ENCODE measurements at places on chromosomes 16 and 17.

DNA sequence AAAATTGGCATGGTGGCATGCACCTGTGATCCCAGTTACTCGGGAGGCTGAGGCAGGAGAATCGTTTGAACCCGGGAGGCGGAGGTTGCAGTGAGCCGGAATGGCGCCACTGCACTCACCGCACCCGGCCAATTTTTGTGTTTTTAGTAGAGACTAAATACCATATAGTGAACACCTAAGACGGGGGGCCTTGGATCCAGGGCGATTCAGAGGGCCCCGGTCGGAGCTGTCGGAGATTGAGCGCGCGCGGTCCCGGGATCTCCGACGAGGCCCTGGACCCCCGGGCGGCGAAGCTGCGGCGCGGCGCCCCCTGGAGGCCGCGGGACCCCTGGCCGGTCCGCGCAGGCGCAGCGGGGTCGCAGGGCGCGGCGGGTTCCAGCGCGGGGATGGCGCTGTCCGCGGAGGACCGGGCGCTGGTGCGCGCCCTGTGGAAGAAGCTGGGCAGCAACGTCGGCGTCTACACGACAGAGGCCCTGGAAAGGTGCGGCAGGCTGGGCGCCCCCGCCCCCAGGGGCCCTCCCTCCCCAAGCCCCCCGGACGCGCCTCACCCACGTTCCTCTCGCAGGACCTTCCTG, at the start of gene HBQ1:
TSS of gene HBQ1 (plus strand) at position 359 of the 575 bp plus-strand sequence. CDS start at position 387, 28 bp downstream.
- peak; percentile 73 for DNase-seq

DNA sequence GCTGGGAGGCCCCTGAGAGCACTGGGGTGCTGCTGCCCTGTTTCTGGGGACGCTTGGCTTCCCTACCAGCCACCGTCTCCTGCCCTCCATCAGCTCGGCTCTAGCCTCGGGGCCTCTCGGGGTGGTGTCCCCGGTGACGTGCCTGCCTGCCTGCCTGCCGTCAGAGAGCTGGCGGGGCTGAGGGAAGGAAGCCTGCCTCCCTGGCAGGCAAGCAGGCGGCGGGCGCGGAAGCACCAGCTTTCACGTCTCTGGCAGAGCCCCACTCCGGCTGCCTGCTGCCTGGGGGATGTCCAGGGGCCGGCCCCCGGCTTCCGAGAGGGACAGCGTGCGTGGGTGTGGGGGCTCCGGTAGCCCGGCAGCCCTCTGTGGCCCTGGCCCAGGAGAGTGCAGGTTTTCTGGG, 9.3 kb downstream of the CENPX start:
- DNase-seq, result no peak

DNA sequence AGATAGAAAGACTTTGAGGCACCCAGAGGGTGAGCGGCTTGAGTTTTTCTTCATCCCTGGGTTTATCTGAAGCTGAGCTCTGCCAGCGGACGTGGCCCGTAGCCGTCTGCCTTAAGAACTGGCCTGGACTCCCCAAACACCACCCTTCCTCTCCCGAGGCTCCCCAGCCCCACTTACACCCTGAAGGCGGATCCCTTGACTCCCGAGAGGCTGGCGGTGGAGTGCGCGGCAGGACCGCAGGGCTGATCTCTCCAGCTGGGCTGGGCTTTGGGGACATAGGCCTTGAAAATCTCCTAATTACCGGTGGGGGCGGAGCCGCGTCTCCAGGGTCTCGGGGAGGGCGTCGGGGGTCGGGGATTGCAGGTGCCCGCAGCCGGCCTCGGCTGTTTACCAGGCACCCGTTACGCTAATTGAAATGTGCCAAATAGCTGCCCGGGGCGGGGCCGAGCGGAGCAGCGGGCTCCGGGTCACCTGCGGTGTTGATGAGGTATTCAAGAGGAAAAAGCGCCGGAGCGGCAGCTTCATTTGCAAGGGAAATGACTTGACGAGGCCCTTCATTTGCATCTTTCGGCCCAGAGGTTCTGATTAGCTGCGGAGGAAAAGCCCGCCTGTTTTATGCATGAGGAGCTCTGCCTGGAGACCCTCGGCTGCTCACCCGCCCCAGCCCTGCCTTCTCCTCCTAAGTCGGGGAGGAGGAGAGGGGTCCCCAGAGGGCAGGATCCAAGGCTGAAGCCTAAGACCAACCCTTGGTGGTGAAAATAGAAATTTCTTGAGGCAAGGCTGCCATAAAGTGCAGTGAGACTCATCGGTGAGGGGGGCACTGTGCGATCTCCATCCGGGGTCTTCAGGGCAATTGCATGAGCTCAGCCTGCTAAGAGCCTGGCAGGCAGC, 100.7 kb downstream of the MGAT5B start:
- peak; percentile 65 for DNase-seq

DNA sequence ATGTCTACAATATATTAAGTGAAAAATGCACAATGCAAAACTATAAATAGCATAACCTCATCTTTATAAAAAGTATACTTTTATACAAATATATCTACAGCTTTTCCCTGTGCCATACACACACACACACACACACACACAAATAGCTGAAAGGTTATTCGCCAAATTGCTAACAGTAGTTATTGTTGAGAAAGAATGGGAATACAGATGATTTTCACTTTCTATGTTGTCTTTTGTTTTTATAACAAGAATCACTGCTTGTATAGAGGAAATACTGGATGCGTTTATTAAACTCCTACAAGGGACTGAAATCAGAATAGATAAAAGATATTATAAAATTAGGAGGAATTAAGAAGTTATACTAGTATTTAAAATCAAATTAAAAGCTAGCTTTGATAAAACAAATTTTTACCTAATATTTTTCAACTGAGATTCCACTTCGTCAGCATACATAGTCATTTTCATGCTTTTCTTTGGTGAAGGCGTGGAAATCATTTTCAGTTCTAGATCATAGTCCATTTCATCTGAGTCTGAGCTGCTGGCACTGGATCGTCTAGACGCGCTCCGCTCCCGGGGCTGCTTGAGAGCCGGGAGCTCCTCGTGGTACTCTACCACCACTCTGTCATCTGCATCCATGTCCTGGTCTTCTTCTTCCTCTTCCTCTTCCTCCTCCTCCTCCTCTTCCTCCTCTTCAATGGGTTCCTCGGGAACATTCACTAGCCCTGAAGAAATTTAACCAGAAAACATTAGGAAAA, 17.0 kb upstream of the ITGAE start:
- DNase-seq, result no peak

DNA sequence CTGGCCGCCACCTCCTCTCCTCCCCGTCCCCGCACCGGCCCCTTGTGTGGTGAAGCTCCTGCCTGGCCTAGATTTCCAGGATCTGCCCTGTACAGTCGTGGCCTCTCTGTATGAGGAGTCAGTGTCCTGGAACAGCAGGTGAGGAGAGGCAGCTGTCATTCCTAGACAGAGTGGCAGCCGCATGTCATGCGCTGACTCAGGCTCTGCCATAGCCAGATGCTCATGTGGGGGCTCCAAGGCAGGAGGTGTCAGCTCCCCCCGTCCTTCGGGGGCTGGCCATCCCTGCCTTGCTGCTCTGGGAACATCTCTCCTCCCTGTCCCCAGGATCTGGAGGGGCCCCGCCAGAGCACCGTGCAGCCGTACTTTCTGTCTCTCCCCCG, 60.4 kb downstream of the BAIAP2 start:
- DNase-seq, result peak; percentile 38

DNA sequence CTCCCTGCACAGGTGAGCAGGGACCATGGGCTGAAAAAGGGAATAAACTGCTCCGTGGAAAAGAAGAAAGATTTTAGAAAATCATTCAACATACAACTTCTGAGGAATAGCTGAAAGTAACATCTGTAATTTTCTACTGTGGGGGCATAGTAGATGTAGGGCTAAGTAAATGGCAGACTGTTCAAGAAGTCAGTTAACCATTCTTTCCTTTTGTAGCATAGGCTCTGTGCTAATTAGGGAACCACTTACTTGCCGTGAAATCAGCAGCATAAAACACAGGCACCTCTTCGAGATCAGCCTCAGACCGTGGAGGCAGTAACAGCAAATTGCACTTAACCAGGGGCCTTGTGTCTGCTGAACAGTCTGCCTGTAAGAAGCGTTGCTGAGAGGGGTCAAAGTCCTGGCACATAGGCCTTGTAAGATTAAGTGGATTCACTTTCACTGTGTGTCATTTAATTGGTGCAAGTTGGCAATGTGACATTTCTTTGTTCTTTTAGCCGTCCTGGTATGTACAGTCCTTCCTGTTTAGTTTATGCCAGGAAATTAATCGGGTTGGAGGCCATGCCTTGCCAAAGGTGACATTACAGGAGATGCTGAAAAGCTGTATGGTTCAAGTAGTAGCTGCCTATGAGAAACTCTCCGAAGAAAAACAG, 10.4 kb downstream of the COG1 start:
- no peak for DNase-seq

DNA sequence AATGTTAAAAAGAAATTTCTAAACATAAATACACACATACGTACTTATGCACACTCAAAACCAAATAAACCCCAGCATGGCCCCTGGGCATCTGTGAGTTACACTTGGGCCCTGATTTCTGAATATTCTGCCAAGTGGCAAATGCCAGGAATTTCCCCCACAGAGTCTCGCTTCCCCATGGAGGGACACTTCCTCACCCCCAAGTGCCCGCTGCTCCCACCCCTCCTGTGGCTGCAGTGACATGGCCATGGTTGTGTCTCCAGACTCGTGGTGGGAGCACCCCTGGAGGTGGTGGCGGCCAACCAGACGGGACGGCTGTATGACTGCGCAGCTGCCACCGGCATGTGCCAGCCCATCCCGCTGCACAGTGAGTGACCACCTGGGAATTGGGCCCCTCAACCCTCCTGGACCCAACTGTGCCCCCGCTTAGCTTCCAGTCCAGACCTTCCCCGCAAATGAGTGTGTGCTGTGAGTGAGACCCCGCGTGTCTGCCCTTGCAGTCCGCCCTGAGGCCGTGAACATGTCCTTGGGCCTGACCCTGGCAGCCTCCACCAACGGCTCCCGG, 4.0 kb downstream of the ITGAD start:
- DNase-seq, result no peak

- no peak for DNase-seq
Observed at GRCh38 chr16:3548445-3548844, 28.8 kb downstream of the NLRC3 start.

DNA sequence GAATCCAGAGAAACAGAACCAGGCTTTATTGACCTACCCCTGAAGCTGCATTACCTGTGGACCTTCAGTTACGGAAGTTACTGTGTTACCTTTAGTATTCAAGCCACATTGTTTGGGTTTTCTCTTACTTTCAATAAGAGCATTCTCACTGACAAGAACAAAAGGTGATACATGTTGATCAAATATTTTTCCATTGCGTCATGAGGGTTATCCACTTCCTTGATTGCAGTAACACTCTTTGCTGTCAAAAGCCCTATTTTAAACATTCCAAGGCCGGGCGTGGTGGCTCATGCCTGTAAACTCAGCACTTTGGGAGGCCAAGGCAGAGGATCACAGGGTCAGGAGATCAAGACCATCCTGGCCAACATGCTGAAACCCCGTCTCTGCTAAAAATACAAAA, 28.6 kb upstream of the PAFAH1B1 start:
- DNase-seq, result no peak

GRCh38 chr16:84414789-84415326, 46.5 kb downstream of the ATP2C2 start:
- no peak for DNase-seq

GRCh38 chr16:87062569-87063442, 254.4 kb downstream of the C16orf95 start:
- DNase-seq, result peak; percentile 83

DNA sequence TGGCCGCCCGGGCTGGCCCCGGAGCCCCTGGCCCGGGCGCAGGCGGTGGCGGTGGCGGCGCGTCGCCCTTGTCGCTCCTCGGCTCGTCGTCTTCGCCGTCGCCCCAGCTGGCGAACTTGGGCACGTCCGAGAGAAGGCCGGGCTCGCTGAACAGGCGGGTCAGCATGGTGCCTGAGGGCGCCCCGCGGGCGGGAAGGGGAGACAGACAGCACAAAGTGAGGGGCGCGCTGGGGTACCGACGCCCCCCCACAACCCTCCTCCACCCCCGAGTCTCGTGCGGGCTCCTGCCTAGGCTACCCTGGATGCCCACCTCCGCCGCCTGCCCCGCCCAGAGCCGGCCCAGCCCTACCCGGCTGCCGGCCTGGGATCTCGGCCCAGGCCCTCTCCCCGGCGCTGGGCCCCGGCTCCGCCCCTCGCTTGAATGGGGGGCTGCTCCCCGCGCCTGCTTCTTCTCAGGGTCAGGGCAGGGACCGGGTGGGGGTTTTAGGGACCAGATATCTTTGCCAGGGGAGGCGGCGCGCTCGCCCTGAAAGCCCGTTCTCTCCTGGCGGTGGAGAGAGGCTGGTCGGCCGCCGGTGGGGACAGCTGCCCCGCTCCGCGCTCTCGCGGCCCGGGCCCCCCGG, 1.2 kb downstream of the NEUROD2 start:
- DNase-seq, result no peak

- DNase-seq, result no peak
Observed at GRCh38 chr16:4938683-4939030, 1.7 kb upstream of the PPL start.

DNA sequence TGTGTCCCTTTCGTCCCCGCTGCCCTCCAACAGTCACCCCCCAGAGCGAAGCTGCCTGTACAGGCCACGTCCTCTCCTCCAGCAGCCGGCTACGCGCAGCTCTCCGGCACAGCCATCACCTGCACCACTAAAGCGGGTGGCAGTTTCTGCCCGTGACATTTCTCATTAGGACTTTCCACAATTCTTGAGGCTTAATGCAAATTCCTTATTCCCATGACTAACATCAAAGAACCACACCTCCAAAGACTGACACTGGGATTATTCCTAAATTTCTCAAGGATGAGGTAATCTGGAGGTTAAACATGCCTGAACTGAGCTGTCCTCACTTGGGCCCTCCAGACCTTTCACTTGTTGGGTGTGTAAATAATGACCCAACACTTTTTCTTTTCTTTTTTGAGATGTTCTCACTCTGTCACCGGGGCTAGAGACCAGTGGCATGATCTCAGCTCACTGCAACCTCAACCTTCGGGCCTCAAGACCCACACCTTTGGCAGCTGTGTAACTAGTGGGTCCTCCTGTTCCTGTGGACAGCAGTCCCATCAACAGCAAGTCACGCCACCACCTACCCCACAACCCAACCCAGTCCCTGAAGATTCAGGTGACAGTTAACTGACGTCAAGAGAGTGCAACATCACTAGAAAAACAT, 11.7 kb downstream of the ANKRD11 start:
- DNase-seq, result no peak
